ENCODE measurements at places on chromosomes 2 and 18.
A peak's percentile ranks its signal among the peaks of the same experiment; 100 is the strongest.

GRCh38 chr18:5662586-5663090, 118.8 kb upstream of the EPB41L3 start:
- DNase-seq = no peak

GRCh38 chr2:127664065-127664894, 11.1 kb downstream of the LIMS2 start:
- DNase-seq = peak; percentile 59

- no peak for DNase-seq
Measured at GRCh38 chr18:78993014-78993926, 13.7 kb downstream of the SALL3 start.

DNA sequence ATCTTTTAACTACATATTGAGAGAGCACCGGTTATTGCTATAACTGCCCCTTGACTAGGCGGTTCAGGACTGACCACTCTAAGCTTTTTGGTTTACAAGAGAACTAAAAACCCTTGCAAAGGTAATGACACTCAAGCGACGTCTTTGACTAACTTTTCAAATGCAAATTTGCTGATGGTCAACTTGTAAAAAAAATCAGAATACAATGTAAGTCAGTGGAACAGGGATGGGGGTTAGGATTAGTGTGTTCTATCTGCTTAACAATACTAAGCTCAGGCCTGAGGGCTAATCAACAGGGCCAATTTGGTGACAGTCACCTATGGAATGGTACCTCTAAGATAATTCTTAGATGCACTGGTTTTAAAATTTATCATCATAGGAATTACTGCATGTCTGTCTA, 57.1 kb downstream of the ZAP70 start:
- no peak for DNase-seq

DNA sequence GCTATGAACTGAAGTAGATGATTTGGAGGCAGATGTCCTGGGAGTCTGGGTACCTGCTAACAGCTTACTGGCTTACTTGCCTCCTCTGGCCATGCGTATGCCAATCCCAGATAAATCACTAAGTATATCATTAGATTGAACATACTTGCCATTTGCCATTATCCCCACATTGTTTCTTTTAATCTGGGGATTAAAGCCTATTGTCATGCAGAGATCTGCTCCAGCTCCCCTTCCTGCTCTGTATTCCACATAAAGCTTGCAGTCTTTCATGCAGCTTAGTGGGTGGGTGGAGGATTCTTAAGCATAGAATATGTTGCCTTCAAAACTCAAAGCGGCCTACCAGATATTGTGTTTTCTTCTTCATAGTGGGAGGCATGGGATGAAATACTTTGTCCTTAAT, 311.8 kb upstream of the MMADHC start:
- no peak for DNase-seq
